ENCODE measurements at places on chromosomes 11 and 22.

DNA sequence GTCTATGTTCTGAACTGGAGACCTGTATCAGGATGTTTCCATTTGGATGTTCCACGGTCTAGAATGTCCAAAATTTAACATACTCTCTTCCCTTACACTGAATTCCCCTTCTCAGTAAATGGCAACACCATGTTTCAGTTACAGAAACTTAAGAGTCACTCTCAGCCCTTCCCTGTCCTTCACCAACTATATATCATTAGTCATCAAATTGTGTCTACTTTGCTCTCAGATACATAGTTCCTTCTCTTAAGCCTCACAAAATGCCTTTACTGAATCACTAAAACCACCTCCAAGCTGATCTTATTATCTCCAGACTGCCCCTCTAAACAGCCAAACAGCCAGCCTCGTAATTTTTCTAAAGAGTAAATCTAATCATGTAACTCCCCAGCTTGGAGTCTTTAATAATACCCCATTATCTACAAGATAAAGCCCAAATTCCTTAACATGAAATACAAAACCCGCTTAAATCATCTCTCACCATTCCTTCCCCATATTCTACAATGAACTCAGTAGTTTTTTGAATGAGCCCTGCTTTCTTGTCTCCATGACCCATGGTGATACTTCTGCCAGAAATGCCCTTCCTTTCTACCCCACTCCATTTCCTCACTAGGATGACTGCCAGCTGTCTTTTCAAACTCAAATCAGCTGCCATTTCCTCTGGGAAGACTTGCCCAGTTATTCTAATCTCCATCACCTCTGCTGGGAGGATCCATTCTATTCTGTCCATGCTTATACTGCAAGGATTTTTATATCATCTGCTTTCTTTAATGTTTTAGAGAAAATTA lies 102.7 kb upstream of the ARHGAP42 start:
- DNase-seq, result no peak

- DNase-seq, result no peak
Measured at GRCh38 chr11:30608534-30608933, 22.4 kb upstream of the MPPED2 start.

GRCh38 chr11:79026803-79027445 lies 413.9 kb downstream of the TENM4 start:
- no peak for DNase-seq

DNA sequence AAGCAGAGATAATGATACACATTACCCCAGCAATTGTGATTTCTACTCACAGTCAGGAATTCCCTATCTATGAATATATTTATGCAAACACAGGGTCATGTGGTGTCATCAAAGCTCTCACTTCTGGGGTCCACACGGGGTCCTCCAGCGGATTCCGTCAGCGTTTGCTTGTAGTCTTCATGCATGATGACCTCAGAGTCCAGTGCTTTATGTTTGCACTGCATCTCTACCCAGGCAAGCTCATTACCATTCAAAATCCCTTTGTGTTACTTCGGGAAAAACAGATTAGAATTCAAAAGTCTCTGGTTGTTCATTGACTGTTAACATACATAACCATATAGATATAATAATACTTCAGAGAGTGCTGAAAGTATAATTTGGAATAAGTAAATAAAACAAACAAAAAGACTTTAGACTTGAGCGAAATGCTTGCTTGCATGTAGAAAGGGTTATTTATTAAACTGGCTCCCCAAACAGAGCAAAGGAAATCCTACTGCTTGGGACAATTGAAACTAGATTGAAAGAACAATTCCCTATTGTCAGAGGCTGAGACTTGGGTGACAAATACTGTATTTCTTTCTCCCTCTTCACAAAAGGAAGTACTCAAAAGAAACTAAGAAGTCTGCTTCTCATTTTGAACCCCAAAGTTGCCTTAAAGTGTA lies 423.1 kb downstream of the ETS1 start:
- DNase-seq, result no peak

- no peak for DNase-seq
Measured at GRCh38 chr11:131880976-131881375, 510.6 kb downstream of the NTM start.

DNA sequence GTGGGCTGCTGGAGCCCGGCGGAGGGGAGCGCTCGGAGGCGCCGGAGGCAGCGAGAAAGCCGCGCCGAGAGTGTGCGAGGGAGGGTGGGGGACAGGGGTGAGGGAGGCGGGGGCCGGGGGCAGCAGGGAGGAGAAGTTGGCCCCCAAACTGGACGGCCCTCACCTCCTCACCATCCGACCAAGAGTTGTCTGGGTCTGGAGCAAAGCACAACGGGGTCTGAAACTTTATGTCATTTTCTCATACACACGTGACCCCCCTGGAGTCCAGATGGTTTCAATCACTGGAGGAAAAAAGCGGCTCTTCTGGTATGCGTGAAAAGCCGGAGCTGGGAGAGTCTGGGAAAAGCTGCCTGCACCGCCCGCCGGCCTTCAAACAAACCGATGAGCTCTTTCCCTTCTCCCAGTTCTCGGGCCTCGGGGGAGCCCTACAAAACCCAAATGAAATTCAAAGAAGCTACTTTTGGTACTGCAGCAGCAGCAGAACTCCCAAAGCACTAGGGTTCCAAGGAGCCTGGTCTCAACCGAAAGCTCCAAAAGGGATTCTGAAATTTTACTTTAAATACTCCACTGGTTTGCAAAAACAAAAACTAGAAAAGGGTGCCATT lies 39.7 kb upstream of the AKIP1 start:
- peak; percentile 16 for DNase-seq

DNA sequence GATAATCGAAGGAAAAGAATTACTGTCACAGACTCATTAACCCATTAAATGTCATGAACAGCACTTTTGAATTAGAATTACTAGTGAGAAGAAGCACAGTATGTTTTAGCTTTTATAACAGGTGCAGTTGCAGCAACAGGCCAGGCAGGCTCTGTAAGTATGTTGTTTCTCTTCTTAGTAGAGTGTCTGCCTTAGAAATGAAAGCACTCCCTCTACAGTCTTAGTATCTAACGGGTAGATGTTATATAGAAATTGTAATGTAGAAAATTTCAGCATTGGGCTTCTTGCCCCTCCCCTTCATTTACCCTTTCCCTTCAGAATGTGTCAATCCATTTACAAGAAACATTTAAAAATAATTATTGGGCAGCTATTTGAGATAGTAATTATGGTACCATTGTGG lies 87.4 kb downstream of the HIPK3 start:
- DNase-seq, result no peak

GRCh38 chr11:47960015-47960414 lies 20.3 kb upstream of the PTPRJ start:
- no peak for DNase-seq

DNA sequence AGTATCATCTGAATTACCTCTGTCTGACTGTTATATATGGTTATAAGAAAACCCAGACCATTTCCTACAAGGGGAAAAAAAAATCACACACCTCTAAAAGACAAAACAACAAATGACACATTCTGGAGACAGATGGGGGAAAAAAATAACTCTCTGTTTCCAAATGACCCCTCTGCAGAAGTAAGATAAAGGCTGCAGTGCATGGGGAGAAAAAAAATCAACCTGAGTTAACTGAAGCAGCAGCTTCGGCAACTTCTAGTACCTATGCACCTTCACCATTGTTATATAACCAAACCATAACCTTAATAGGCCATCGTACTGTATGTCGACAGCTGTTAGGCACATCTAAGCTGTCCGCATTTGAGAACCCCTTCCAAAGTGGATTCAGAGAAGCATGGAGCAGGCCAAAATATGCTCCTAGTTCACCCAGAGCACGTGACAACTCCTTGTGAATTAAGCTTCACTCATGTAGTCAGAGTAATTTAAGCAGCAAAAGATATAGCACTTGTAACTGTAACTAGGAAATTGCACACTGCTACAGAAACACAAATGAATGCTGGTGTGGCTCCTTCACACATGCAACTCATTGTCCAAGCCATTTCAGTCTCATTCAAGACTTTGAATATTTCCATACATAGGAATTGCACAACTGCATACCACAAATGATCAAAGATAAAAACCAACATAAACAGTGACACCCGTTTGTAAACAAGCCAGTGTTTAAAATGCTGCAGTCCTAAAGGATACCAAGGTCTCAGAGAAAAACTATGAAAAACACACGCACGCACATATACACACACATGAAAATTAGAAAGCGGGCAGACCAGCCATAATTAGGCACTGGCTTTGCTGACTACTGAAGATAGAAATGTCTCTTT lies 2.7 kb downstream of the SIK3 start:
- no peak for DNase-seq

DNA sequence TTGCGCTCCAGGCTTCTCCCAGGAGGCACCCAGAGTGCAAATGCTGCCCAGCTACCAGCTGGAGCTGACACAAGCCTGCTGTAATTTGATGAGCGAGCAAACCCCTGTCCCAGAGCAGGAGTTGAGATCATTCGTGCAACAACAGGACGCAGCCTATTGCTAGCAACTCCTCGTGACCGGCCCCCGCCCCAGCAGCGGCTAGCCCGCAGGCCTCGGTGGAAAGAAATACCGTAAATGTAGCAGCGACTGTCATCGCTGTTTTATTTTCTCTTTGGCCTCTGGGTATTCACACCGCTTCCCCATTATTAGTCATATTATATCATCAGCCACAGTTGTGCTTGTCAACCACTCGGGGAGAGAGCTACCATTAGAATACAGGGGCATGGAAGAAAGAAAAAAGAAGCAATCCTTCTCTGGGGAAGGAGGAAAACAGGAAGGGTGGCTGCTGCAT lies 59.2 kb upstream of the ATXN10 start:
- DNase-seq, result no peak

- DNase-seq, result no peak
Measured at GRCh38 chr11:34585735-34586487, 35.0 kb upstream of the EHF start.

- no peak for DNase-seq
Measured at GRCh38 chr22:18085188-18085587, 7.4 kb downstream of the PEX26 start.

DNA sequence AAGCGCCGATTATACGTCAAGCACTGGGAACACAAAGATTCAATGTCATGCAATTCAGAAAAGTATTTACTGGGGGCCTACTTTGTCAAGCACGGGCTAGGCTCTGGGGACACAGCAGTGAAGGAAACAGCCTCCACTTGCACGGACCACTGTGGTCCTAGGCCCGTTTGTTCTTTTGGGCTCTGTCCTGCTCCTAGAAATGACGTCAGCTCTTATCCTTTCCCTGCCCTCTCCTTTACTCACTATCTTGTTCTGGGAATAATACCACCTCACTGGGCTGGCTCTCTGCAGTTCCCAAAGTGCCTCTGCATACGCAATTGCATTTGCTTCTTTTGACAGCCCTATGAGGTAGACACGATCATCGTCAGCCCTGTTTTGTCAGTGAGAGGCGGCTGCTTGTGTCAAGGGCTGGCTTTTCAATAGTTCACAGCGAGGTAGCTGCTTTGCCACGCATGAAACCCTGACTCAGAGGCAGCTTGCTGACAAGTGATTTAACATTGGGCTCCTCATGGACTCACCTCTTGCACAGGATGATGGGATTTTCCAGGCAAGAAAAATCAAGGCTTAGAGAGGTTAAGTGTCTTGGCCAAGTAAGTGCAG lies 22.9 kb upstream of the IGSF22 start:
- no peak for DNase-seq

- DNase-seq, result no peak
Measured at GRCh38 chr11:5625281-5625680, 480 bp downstream of the TRIM34 start.

DNA sequence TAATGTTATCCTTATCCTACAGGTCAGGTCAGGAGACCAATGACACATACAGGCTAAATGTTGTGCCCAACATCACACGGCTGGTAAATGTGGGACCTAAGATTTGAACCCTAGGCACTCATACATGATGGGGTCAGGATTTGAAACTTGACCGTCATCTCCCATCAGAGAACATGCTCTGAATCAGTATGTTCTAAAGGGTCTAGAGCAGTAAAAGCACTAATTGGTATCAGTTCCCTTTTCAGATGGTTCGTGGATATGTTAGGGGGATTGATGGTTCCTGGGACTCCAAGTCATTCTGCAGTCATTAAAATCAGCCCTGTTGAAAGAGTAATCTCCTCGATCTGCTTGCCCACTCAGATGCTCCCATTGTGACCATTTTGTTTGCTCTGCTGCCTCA lies 65.5 kb downstream of the BMAL1 start:
- DNase-seq, result no peak

GRCh38 chr11:76239483-76240160 lies 33.3 kb upstream of the WNT11 start:
- no peak for DNase-seq

GRCh38 chr11:60887556-60887955 lies 18.8 kb downstream of the PRPF19 start:
- peak; percentile 47 for DNase-seq

- no peak for DNase-seq
Measured at GRCh38 chr11:86202013-86202336, 42.6 kb upstream of the EED start.

DNA sequence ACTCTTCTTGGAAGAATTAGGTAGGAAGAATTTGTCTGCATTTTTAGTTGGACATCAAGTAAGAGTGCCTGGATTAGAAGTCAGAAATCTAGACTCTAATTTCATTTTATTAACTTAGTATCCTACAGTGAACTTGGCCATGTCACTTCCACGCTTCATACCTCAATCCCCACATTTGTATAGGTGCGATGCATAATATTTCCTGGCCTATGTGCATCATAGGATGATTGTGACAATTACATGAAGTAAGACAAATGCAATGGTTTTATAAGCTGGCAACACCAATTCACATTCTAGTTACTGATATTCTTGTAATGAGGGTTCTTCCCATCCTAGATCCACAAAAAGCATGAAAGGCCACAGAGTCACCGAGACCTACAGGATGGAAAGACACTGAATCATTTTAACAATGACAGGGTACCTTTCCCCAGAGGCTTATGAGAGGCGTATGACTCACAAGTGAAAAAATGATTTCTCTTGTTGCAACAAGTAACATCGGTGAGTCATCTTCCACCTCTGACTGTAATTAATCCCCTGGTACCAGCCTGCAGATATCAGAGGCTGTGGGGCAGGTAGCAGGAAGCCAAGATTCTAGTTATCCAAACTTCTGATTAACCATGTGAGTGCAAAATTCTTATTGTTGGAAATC lies 56.0 kb upstream of the OR5AK2 start:
- peak; percentile 60 for DNase-seq

DNA sequence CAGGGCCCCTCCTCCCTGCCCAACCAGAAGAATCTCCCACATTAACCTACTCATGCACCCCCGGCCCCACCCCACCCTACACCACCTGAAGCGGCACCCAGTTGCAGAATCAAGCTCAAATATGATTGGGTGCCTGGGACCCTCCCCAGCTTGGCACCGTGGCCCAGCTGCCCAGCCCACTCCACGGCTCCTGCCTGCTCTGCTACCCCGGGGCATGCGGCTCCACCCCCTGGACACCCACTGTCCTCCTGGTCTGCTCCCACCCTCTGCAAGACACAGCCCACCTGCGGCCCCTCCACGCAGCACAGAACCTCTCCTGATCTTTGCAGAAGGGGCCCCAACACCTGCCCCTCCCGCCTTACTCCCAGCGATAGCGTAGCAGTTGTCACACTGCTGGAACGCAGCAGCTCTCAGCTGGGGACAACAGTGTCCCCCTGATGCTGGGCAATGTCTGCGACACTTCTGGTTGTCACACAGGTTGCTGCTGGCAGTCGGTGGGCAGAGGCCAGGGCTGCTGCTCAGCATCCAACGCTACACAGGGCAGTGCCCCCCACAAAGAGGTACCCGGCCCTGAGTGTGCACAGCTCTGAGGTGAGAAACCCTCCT lies 32.0 kb upstream of the TESMIN start:
- no peak for DNase-seq

All from Calu3 (cell line).